ENCODE measurements at places on chromosomes 5 and 9. TPM values are rescaled to one million over a fixed set of nuclear protein-coding genes. Genes with fewer than 3 reads are reported as not detected.

EQTN gene
- total RNA-seq, result not detected

DNA sequence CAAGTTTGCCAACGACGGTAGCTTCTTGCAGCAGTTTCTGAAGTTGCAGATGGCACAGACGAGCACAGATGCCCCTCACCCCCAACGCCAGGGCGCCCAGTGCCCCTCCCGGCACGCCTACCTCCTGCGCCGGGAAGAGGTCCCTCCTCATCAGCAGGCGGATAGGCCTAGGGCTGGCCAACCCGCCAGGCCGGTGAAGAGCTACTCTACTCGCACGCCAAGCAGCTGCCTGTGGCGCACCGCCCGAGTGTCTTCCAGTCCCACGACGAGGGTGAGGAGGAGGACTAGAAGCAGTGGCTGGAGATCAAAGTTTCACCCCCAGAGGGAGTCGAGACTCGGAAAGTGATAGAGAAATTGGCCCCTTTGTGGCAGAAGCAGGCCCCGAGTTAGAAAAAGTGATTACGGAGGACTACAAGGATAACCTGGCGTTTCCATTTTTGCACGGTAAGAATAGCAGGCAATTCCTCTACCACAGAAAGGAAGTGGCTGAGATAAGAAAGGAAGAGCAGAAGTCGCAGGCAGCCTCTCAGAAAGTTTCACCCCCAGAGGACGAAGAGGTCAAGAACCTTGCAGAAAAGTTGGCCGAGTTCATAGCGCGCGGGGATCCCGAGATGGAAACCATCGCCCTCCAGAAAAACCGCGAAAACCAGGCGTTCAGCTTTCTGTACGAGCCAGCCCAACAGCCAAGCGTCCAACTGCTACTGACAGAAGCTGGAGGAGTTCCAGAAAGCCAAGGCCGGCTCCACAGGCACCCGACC, 170.4 kb downstream of the HINT1 start:
- DNase-seq, result no peak

FXN gene
- 1.7 TPM for total RNA-seq

ROPN1L gene
- not detected for total RNA-seq

DNA sequence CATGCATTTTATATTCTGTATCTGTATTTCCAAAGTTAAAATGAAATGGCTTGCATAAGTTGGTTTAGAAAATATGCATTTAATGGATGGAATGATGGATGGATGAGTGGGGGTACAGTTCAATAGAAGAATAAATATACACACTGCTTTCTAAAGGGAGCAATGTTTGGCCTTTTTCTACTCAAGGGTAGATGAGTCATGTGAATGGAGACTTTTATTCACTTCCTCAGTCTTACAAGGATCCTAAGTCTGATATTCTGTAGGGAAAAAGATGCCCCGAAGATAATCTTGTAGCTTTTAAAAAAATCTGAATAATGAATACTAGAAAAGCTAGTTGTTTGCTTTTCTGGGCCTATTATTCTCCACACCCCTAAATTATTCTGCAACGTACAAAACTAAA, 2112.1 kb downstream of the MAT2B start:
- DNase-seq, result no peak

DNA sequence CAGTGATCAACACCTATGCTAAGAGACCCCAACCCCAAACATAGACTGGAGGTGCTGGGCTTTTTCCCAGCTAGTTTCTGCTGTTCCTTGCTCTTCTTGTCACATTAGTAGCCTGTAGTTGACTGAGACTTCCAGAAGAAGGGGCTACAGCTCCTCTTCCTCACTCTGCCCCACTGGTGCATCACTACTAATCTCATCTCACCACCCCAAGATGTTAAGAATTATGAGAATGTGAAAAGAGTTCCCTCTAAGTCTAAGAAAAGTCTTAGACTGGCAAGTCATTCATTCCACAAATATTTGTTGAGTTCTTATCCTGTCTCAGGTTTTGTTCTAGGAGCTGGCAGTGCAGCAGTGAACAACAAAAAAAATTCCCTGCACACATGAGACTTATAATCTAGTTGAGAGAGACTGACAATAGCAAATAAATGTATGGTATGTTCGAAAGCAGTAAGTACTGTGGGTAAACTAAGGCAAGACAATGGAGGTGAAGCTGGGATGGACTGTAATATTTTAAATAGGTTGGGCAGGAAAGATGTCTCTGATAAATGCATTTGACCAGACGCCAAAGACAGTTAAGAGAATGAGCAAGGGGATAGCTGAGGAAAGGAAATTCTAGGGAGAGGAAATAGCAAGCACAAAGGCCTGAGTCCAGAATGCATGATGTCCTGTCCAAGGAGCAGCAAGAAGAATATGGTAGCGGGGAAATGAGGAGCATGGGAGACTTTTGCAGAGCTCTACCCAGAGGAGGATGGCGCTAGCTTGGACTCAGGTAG, 92.3 kb downstream of the PTCD2 start:
- no peak for DNase-seq

COL15A1 gene
- 1.4 TPM for total RNA-seq

- no peak for DNase-seq
Observed at GRCh38 chr5:163094492-163095180, 342.8 kb upstream of the CCNG1 start.

- no peak for DNase-seq
Observed at GRCh38 chr5:154866841-154867240, 8.4 kb downstream of the CNOT8 start.

DNA sequence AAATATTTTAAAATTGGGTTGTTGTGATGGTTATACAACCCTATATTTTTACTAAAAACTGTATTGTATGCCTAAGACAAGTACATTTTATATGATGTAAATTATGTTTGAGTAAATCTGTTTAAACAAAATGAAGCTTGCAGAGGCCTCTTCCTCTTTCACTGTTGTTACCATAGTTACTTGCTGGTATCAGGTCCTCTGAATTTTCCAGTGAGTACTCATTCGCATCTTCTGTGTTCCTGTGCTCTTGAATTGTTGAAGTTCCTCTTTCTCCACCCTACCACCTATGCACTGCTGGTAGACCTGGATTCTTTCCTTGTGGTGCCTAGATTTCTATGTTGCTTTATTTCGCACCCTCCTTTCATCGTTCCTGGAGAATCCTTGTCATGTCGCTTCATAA, 938.5 kb upstream of the ACO1 start:
- no peak for DNase-seq

DNA sequence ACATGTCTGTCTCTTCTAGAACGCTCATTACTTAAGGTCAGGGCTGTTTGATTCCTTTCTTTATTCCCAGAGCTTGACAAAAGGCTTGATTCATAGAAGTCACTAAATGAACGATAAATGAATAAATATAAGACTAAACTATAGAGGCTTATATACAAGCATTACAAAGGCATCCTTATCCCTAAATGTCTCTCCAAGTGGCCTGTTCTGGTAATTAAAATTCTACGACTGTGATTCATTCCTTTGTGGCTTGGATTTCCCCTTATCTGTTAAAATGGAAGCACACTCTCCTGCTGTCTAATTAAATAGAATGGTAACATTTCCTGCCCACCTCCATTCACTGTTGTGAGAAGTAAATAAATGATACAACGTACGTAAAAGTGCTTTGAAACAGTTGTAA, 49.5 kb downstream of the C7 start:
- DNase-seq, result no peak

DNA sequence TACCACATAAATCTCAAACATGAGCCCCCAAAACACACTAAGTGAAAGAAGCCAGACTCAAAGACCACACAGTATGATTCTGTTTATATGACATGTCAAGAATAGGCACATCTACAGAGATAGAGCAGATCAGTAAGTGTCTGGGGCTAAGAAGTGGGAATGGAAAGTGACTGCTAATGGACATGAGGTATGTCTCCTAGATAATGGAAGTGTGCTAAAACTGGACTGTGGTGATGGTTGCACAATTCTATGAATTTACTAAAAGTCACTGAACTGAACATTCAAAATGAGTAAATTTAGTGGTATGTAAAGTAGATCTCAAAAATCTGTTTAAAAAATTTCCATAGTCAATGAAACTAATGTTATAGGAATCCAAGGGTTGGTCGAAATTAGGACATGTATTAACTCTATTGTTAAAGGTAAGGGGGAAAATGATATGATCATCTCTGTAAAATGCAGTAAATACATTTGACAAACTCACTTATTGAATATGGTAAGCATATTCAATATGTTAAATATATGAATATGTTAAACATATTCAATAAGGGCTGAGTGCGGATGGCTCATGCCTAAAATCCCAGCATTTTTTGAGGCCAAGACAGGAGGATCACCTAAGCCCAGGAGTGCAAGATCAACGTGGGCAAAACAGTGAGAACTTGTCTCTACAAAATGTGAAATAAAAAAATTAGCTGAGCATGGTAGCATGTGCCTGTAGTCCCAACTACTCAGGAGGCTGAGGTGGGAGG, 51.7 kb downstream of the NUP155 start:
- no peak for DNase-seq

LCN12 gene
- not detected for total RNA-seq

DNA sequence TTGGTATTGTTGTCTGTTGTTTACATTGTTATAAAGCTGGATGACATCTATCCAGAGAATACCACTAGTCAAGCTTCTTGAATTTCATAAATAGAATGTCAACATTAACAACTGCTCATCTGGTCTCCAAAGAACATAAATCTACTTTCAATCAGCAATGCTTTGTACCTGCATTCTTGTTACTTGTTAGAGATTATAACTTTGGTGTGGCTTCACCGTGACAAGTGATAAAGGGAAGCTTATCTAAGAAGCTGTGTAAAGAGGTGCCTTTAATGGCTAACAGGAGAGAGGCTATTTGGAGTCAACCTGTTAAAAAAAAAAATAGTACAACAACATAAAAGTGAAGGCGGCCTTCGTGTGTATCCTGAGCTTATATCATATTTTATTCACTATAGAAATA, 41.8 kb downstream of the MUSK start:
- no peak for DNase-seq

DNA sequence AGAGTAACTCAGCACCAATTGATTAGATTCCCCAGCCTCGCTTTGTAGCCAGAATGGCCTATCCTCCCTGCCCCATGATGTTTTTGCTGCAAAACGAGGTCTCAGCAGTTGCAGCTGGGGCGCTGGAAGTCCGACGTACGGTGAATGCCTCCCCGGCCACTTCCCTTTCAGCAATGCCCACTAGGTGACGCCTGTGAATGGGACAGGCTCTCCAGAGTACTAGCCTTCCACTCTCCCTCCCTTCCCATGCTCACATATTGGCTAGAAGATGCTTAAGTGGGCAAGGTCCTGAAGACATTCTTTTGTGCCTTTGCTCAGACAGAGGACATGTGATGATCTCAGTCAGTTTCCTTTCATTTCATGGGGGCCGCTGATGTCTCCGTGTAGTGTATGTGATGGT, 50.8 kb downstream of the DMRT2 start:
- DNase-seq, result no peak

ASPN gene
- total RNA-seq, result 4.7 TPM

DNA sequence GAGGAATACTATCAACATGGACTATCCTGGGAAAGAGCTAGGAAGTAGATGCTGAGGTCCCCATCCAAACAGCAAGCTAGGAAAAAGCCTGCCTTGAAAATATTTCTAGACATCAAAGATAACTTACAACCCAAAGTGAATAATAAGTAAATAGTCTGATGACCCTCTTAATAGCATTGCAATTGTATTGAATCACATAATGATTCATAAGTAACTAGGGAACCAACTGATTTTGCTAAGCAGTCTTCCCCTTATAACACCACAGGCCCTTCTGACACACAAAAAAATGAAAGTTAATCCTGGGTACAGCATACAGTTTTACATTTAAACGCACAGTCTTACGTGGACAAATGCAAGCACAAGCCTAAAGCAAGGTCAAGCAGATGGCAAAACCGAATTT, 199.3 kb downstream of the RFK start:
- no peak for DNase-seq

DNA sequence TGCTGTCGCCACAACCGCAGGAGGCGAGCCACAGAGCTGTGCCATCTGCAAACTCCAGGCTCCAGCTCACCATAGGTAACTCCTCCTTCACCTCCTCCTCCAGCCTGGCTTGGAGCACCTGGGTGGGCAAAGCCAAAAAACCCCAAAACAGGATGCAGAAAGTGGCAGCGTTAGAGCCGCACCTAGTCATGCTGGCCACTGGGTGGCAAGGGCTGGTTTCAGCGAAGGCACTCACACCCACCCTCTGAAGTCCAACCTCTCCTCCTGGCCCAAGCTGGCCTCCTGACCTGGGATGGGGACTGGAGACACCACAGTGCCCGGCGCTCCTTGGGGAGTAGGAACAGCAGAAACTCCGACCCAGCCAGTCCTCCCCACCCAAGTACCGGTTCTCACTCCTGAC, 28.7 kb upstream of the ZNF354B start:
- DNase-seq, result no peak

- no peak for DNase-seq
Observed at GRCh38 chr5:61617039-61617438, 285.0 kb downstream of the ZSWIM6 start.

- DNase-seq, result no peak
Observed at GRCh38 chr9:113774963-113775362, 101.1 kb upstream of the ZNF618 start.

ADGRD2 gene
- total RNA-seq, result not detected

DNA sequence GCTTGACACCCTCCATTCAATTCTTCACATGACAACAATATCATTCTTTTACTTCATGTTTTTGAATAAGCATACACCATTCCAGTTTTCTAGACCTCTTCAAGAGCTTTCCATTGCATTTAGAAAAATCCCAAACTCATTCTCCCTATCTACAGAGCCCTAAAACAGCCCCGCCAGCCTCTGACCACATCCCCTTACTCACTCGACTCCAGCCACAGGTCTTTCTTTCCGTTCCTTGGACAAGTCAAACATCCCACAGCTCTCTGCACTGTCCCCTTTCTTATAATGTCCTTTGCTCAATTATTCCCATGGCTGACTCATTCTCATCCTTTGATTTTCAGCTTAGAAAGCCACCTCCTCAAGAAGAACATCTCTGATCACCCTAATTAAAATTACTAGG, 38.2 kb downstream of the TTC39B start:
- DNase-seq, result no peak

DNA sequence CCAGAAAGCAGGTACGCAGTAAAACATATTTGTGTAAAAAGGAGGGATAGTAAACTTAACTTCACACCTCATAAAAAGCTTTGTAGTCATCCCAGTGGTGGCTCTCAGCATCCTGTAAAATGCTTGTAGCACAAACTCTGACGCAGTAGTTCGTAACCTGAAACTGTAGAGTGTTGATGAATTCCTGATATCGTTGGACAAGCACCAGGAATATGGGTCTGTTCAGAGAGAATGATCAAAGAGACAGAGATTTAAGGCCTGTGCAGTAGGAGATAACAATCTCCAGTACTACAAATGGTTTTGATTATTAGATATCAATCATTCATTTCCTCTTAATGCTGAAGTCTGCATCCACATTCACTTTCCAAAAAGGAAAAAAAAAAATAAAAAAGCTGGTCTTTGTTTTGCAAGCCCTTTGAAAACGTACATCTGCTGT, 148.5 kb downstream of the KIAA0825 start:
- DNase-seq, result no peak
